GM12892 (cell line): ENCODE measurements at places on chromosomes 1 and 21.

- DNase-seq, result no peak
These were observed 320.4 kb downstream of the RPS6KC1 start for GRCh38 chr1:213371525-213371846.

GRCh38 chr1:71762514-71763255, 519.7 kb downstream of the NEGR1 start:
- no peak for DNase-seq

- DNase-seq, result no peak
These were observed 448.3 kb upstream of the NFIA start for GRCh38 chr1:60634106-60634505.

- no peak for DNase-seq
These were observed 64.0 kb downstream of the DHRS3 start for GRCh38 chr1:12553963-12554362.

GRCh38 chr1:38135625-38136414, 89.2 kb upstream of the POU3F1 start:
- DNase-seq, result no peak

DNA sequence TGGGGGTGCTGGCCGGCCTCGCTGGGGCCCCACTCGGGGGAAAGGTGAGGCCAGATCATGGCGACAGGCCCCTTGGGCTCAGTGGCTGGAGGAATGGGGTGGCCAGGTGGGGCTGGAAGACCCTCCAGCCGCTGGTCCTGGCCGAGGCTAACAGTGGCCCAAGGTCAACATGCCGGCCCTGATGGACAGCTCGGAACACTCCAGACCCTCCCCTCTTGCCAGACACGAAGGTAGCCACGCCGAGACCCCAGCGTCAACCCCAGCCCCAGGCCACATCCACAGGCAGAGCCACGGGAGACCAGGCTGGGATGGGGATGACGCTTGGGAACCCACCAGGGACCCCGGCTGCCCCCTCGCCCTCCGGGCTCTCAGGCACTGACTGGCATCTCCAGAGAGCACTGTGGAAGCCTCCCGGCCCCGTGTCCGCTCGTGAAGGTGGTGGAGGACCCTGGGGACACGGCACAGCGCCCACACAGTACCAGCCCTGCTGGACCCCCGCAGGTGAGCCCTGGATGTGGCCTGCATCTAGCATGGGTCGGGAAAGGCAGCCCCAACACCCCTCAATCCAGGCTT, 905 bp upstream of the C1QTNF12 start:
- DNase-seq, result no peak

- DNase-seq, result no peak
These were observed 3.0 kb downstream of the LDLRAD2 start for GRCh38 chr1:21814981-21815582.

- DNase-seq, result no peak
These were observed 1.9 kb upstream of the MAD2L2 start for GRCh38 chr1:11682799-11683198.

- no peak for DNase-seq
These were observed 698 bp upstream of the UCK2 start for GRCh38 chr1:165826565-165827267.

DNA sequence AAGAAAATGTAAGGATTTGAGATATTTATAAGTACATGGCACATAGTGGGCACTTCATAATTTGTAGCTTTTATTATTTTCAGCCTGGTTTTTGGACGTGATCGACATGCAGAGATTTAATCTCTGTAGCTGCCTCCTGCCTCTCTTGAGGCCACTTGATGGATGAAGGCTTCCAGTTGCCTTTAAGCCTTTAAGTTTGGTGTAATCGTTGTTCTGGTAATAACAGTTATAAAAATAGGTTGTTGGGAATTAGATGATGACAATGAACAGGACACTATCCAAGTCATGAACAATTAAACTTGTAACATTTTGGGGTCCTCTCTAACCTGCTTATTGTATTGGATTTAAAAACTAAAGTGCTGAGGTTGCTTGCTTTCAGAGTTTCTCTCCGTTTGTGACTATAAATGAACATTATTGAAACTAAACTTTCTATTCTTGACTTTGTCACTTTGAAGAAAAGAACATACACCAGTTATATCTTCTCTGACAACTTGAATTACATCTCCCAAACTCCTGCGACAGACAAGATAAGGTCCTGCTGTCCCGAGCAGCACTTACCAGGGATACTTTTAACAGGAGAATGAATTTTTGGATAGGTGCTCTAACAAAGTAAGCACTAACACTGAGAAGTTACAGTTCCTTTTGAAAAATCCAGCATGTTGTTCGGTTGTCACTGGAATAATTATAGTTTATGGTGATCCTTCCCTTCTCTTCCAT, 295.0 kb downstream of the NFIA start:
- DNase-seq, result no peak

DNA sequence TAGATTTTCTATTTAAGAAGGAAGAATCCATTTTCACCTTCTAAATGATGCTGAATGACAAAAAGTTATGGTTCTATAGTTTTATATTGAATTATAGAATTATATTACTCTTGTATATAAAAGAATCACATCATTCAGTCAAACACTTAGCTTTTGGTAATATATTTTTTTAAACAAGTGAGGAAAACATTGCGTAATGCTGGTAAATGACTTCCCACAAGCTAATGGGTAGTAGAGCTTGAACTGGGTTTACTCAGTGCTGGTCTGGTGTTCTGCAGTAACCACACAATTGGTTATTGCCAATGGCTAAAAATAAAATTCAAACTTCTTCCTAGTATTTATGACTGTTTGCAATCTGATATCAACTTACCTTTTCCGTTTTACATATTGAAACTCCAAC, 10.6 kb upstream of the GIPC2 start:
- no peak for DNase-seq

DNA sequence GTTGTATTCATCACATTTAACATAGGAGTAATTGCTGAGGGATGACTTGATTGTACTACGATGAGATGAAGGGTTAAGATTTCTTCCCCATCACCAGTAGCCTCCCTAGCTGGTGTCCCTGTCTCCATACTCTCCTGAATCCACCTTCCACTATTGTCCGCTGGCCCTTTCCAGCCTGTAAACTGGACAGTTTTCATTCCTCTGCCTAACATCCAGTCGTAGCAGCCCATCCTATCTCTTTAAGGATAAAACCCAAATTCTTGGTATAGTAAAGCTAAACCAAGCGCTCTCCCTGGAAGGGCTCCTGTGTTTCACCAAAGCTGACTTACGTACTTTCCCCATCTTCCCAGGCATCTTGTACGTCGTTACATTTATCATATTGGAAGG, 670 bp downstream of the COX20 start:
- DNase-seq, result no peak

DNA sequence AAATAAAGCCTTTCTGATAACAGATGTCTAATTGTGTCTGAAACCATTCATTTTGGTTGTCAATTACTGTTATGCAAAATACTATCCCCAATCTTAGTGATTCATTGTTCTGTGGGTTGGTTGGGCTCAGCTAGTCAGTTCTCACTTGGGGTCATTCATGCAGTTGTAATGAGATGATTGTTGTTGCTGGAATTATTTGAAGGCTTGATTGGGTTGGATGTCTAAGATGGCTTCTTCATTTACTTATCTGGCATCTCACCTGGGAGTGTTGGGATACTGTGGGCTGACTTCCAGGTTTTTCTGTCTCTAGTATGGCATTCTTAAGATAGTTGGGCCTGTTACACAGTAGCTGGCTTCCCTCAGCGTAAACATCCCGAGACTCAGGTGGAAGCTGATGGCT, 217.8 kb upstream of the B3GALT2 start:
- DNase-seq, result no peak

DNA sequence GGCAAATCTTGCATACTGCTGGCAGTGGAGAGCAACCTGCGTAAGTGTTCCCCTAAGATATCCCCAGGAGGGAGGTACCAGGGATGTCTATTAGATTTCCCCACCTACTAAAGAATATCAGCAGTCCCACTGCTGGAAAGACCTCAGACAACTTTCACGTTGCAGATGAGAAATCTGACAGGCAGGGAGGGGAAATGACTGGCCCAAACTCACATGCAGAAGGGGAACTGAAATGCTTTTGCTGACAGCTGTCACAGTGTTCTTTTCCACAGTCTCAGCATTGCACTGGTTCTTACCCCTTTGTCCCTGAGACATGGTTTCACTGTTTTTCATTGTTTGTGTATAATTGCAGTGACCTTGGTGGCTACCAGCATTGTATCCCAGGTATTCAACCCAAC, 84.8 kb upstream of the ATP1A1 start:
- peak; percentile 16 for DNase-seq

GRCh38 chr1:201655243-201655642, 116.3 kb downstream of the NAV1 start:
- DNase-seq, result no peak

DNA sequence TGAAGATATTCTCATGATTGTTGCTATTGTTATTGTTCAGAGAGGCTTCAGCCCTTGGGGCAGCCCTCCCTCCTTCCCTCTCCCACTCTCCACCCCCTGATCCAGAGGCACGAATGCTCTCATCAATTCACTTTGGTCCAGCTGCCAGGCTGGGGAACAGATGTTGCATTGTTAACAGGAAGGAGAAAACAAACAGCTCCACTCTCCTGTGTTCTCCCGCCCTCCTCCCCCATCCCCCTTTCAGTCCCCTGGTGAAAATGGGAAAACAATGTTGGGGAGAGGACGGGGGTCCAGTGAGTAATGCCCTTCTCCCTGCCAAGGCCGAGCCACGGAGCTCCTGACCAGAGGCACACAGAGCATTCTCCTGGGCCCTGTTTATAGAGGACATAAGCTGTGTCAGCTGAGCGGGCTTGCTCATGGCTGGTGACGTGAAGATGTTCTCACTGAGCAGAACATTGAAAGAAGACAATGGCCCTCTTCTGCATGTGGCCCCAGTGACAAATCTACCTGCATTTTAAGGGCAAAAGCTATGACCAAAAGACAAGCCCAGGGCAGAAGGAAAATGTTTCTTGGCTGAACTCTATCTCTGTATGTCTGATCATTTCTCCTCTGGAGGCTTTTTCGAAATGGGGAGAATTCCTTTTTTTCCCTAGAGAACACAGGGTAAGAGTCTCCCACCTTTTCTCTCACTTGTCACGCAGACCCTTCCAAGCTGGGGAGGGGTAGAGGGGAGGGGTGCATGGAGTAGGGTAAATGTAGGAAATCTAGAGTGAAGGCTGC, 111.7 kb downstream of the GLUL start:
- DNase-seq, result no peak

GRCh38 chr1:97562081-97562480, 358.8 kb downstream of the DPYD start:
- DNase-seq, result no peak

DNA sequence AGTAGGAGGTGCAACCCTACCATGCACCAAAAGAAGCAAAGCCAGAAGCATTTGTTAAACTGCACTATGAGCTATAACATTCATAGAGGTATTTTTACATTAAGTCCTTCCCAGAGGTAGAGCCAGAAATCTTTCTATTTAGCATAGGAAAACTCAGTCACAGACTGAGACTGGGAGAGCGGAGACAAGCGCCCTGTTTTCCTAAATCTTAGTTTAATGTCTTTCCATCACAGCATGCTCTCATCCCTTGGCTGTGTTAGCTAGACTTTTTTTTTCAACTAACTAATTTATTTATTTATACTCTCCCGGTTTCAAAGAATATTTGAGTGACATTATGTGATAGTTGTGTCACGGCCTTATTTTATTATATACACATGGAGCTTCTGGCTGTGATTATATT, 304.1 kb downstream of the LMX1A start:
- no peak for DNase-seq

DNA sequence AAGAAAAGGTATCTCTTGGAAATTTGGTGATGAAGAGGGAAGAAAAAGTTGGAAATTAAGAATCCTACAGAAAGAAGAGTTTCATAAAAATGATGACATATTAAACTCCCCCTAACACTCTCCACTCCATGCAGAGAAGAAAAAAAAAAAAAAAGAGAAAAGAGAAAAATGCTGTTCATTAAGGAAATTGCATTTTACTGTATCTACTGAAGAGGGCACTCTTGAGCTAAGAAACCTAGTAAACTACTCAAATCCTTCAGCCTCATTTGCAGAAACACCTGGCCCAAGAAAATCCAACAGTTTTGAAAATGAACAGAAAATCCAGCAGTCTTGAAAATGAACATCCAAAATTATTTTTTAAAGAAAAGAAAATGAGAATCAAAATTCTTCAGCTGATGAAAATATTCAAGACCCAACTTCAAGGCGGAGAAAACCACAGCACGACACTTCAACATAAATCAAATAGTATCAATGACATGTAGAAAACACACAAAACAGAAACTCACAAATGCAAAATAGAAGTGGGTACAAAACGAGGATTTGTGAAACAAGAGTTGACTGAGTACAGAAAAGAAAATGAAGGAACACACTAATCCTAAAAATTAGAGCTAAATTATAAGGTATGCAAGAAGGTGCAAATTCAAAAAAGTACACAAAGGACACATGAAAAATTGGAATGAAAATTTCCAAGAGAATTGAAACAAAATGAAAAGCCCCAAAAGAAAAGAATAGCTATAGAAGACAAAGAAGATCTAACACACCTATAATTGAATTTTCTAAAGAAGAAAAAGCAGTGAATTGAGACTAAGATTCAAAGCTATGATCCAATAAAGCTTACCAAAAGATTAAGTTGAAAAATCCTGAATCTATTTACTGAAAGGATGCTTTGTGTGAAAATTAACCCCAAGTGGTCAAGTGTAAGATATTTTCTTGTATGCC, 73.2 kb upstream of the DNAJC6 start:
- no peak for DNase-seq

DNA sequence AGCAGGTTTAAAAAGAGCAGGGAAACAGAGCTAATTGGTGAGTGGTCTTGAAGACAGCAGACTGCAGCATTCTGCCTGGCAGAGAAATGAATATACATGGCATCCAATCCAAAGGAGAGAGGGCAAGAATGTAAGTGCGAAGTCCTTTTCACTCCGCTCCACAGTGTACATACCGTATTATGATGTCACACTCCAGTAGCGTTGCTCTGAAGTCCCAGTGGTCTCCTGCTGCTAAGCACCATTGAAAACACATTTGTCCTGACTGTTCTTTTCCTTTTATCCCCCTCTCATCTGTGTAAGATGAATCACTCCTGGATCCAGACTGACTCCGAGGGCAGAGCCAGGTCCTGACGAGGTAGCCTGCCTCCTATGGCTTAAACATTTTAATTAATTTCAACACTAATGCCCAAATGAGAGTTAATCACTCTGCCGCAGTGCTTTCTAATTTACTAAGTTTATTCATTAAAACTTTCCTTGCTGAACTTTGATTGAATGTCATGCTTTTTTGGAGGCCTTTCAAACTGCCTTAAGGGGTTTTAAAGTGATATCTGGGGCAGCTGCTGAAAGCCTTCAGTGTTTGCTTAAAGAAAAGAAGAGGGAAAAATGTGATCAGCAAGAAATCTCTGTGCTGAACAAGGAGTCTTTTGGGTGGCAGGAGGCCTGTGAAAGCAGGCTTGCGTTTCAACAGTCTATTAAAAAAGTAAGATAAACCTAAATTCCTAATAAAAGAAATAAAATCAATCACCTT, 227.2 kb downstream of the ATG4C start:
- no peak for DNase-seq
